ENCODE measurements at places on chromosomes 5 and 9.
A peak's percentile ranks its signal among the peaks of the same experiment; 100 is the strongest.

GRCh38 chr5:1759378-1759970, 40.2 kb downstream of the MRPL36 start:
- DNase-seq, result no peak

- no peak for DNase-seq
Observed at GRCh38 chr9:119441338-119441737, 72.1 kb upstream of the BRINP1 start.

- DNase-seq, result no peak
Observed at GRCh38 chr5:161481922-161482321, 64.6 kb downstream of the GABRB2 start.

DNA sequence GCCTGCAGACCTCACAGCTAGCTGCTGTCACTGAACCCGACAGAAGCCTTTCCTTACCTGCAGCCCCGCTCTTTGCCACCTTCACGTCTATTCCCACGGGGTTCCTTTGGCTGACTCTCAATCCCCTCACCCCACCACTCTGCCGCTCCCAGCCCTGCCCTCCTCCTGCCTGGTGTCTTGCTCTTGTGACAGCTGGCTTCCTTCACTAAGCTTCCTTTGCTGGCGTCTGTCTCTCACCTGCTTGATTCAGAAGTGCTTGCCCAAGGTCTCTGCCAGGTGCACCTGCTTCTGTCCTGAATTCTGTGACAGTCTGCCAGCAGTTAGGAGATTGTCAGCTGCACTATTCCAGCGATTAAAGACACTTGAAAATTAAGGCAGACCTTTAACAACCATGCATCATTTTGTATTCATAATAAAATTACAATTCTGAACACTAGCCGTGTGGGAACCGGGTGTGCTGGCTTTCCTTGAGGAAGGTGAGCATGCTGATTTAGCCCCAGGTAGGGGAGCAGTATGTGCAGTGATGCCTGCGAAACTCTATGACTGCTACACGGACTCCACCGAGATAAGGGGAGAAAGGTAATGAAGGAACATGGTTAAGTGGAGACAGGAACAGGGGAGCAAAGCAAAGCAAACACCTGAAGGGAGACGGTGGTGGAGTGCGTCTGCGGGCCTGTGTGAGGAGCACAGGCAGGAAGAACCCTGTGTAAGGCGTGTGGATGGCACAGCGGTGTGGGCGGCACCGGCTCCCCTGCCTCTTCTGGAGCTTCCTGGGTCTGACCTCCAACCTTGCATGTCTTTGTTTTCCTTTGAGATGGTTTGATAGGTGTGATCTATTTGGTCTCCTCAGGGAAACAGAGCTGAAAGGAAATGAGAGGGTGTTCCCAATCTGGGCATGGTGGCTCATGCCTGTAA, 80.1 kb upstream of the CACNA1B start:
- DNase-seq, result no peak

GRCh38 chr9:78663369-78663768, 366.4 kb downstream of the PSAT1 start:
- DNase-seq, result no peak

DNA sequence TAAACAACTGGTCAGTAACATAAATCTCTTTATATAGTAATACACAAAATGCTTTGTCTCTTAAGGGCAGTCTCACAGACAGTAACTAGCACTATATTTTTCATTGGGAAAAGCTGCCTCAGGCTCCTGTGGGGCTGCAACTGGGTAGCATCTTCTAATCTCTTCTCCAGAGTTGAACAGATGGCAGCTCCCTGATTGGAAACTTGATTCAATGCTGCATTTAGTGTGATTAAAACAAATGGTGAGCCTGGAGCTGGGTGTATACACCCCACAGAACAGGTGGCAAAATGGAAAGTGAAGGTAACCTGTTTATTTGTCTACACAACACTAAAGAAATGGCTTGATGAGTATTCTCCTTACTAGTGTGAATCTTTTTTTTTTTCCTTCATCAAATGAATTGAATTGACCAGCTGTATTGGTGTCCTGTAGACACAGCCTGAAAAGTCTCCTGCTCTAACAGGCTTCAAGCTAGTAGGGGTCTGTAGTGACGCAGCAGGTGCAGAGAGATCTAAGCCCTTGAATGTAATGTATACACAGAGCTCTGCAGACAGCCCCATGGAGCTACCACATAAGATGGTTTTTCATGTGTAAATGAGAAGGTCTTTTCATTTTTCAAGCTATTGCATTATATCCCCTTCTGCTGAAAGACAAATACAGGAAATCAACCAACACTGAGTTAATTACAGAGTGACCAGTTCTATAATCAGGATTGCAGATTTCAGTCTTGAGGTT, 43.3 kb downstream of the IZUMO3 start:
- no peak for DNase-seq

- DNase-seq, result no peak
Observed at GRCh38 chr5:37849641-37850040, 9.8 kb upstream of the GDNF start.

GRCh38 chr9:99000476-99001395, 57.0 kb downstream of the COL15A1 start:
- DNase-seq, result peak; percentile 39

GRCh38 chr9:130912932-130913598, 16.5 kb upstream of the QRFP start:
- DNase-seq, result no peak

DNA sequence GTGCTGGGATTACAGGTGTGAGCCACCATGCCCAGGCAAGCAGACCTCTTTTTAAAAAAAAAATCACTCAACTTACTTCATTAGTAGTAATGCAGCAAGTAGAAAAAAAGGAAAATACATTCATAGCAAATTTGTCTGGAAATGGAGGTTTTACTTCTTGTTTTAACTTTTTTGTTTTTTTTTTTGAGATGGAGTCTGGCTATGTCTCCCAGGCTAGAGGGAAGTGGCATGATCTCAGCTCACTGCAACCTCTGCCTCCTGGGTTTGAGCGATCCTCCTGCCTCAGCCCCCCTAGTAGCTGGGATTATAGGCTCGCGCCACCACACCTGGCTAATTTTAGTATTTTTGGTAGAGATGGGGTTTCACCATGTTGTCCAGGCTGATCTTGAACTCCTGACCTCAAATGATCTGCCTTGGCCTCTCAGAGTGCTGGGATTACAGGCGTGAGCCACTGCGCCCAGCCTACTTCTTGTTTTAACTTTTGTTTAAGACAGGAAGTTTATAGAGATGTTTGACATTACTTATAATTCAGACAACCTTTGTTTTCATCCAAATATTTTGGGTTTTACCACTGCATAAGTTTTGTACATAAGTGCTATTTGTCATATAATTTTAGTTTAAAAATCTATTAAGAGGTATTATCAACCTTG, 26.5 kb downstream of the UBE2R2 start:
- DNase-seq, result no peak

DNA sequence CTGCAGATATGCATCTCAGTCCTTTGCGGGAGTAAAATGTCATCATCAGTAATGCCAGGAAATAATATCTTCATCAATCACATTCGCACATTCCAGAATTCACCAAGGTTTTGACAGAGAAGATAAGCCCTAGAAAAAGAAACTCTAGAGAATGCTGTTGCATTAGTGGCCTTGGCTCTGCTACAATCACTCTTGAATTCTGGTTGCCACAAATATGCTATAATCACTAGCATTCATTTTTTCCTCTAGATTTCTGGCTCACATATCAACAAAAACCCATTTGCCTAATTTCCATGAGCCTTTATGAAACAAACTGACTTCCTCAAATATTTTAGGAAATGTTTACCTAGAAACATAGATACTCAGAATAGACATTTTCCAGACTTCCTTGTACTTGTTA, 653.4 kb downstream of the ANXA1 start:
- DNase-seq, result no peak

GRCh38 chr5:37568893-37569292, 189.8 kb downstream of the WDR70 start:
- no peak for DNase-seq

- DNase-seq, result peak; percentile 3
Observed at GRCh38 chr5:1255081-1255561, 29.9 kb downstream of the SLC6A18 start.

DNA sequence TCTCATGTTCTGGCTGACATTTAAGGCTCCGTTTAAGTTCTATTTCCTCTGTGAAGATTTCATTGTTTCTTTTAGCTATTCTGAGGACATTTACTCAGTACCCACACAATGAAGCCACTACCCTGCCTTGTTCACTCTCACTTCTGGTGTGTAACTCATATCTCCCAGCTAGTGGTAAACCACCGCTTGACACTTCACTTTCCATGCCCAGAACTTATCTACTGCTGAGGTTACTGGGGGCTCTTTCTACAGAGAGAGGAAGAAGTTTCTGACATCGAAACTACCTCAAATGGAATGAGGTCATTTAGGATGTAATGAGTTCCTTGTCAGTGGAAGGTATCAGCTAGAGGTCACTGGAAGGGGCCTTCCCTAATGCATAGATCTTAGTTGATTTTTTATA, 501.5 kb downstream of the DMAC1 start:
- no peak for DNase-seq

- DNase-seq, result peak; percentile 30
Observed at GRCh38 chr5:10635257-10635866, 71.5 kb downstream of the ANKRD33B start.

DNA sequence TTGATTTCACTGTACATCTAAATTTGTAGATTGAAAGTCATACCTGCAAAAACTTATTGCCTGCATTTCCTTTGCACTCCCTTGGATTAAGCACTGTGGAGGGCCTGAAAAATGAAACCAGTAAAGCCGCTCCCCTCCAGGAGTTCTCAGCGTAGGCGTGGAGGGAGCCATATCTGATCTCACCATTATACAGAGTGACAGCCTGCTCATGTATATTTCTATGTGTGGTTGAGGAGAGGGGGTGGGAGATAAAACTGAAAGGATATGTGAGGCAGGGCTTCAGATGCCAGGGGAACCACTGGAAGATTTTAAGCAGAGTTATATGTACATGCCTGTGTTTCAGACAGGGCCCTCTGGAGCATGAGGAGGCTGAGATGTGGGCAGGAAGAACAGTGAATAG, 303.0 kb downstream of the MSX2 start:
- DNase-seq, result no peak

- DNase-seq, result no peak
Observed at GRCh38 chr9:21455320-21455719, 15.1 kb downstream of the IFNA1 start.

DNA sequence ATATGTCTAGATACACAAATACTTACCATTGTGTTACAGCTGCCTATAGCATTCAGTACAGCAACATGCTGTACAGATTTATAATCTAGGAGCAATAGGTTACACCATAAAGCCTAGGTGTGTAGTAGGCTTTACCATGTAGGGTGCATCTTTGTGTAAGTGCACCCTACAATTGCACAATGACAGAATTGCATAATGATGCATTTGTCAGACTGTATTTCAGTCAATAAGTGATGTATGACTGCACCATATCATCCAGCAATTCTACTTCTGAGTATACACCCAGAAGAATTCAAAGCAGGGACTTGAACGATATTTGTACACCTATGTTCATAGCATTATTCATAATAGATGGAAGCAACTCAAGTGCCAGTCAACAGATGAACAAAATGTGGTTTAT, 100.4 kb upstream of the SLC44A1 start:
- DNase-seq, result no peak

- no peak for DNase-seq
Observed at GRCh38 chr5:142962174-142962533, 192.0 kb downstream of the ARHGAP26 start.

DNA sequence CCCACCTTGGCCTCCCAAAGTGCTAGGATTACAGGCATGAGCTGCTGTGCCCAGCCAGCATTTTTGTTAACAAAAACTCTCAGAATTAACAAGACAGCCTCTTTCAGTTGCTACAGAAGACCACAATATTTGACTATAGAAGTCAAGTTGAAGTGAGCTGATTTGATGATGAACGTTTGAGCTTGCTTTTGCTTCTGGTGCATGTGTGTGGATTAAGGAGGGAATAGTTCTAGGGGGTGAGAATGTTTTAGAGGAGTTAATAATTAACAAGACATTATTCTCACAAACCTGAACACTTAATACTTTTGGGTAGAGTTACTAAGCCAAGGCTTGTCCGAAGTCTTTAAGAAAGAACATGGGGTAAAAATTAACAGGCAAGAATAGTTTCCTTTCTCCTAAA, 191.6 kb downstream of the TENT4A start:
- DNase-seq, result no peak

- no peak for DNase-seq
Observed at GRCh38 chr9:133458643-133459312, 1.0 kb upstream of the CACFD1 start.

DNA sequence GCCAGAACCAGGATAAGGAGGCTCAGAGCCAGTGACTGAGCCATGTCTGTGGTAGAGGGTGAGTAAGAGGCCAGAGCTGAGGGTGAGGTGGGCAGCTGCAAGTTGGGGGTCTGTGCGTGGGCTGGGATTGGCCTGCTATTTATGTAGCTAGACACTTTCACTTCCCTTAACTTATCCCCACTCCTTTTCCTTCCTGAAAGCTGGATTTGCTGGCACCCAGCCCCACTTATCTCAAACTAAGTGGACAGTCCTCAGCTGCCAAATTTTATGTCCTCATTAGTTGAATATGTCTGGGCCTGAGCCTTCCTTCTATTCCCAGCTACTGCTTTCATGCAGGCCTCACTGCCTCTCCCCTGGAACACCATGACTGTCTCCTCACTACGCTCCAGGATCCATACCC, at the start of gene CCL21:
Gene CCL21, minus strand, starts transcription at position 114 of the 400 bp plus-strand sequence. Its CDS starts 70 bp downstream, at position 44.
- DNase-seq, result no peak

GRCh38 chr5:97026721-97027120, 90.8 kb downstream of the LNPEP start:
- no peak for DNase-seq

DNA sequence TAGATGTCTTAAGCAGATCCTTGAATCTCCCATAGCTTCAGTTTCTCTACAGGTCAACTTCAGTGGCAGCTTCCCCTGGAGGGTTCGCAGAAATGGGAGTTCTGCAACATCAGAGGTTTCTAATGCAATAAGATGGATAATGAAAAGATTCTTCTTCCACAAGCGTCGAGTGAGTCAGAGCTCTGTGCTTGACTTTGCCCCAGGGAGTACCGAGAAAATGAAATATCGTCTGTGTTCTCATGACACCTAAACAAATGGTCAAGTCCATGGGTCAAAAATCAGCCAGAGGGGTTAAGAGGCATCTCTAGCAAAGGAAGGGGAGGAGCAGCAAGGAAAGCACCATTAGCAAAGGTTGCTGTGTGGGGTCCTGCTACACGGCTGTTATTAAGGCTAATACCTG, 3.2 kb upstream of the ADRA1B start:
- no peak for DNase-seq

DNA sequence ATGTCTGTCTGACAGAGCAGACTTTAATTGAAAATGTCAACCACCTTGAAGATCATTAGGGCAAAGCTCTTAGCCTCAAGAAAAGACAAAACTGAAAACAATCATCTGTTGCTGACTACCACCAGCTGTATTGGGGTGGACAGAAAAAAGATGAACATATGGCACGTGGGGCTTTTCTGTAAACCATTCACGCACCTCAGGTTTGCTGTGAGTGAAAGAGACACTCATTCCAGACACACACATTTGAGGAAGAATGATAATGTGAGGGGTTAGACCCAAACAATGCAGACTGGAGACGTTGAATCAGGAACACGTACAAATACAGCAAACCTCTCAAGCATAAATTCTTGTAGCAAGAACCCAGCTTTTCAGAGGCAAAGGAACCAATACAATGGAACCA, 158.7 kb downstream of the EBF1 start:
- DNase-seq, result no peak
